ENCODE measurements at places on chromosomes 2 and 18. TPM values are rescaled to one million over a fixed set of nuclear protein-coding genes. Genes with fewer than 3 reads are reported as not detected.
A peak's percentile ranks its signal among the peaks of the same experiment; 100 is the strongest.

- DNase-seq, result peak; percentile 92
These were observed 43.4 kb upstream of the HAAO start for GRCh38 chr2:42835577-42836371.

- no peak for DNase-seq
These were observed 31.9 kb downstream of the ACKR3 start for GRCh38 chr2:236601316-236602202.

- no peak for DNase-seq
These were observed 47.7 kb upstream of the SCG2 start for GRCh38 chr2:223649554-223650533.

DNA sequence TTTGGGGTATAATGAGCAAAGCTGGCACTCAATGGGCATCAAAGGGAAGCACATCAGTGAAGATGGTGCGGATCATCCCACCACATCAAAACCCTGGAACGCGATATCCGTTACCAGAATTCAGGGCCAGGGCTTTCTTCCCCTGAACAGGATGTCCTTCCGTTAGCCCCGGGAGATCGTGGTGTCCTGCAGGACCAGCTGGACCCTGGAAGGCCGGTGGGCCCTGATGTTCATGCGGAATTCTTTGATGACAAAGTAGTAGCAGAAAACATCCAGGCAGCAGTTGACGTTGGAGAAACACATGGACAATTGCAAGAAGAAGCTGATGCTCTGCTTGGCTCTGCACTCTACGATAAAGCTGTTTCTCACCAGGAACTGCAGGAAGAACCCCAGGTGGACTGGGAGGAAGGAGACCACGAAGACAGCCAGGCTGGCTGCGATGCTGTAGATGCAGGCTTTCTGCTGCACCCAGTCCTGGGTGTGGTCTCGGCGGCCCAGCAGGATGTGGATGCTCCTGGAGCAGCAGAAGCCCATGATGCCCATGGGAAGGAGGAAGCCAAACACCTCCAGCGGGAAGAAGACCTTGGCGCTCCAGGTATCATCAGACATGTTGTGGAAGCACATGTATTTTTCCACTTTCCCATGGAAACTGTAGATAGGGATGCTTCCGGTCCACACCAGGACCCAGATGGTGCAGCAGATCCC is 15.0 kb downstream of the GPR55 start:
- no peak for DNase-seq

GRCh38 chr2:102001767-102002142 is 10.0 kb downstream of the IL1R2 start:
- no peak for DNase-seq

DNA sequence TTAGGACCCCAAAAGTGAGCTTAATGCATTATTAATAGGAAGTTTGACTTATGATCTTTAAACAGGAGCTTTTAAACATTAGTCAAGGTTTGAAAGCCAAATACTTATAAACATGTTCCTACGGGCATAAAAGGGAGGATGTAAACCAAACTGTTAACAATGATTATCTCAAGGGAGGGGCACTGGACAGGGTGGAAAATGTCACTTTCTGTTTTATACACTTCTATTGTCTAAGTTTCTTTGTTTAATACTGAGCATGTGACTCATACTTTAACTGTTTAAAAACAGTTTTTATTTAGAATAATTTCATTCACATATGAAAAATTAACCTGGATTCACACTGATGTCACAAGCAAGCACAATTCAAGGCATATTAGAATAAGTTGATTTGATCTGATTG is 18.3 kb upstream of the ITGA6 start:
- DNase-seq, result no peak

Gene LRRC30
- not detected for total RNA-seq

Gene AGXT
- total RNA-seq, result not detected

All from HFFc6 (cell line).